ENCODE measurements at places on chromosomes 2 and 18.

GRCh38 chr2:104818264-104818663 is 35.7 kb upstream of the POU3F3 start:
- DNase-seq: no peak

GRCh38 chr2:3986063-3986462 is 282.7 kb downstream of the DCDC2C start:
- DNase-seq: no peak

GRCh38 chr18:60329131-60329530 is 43.4 kb downstream of the MC4R start:
- no peak for DNase-seq

- DNase-seq: no peak
These were observed 153.7 kb upstream of the FBXO11 start for GRCh38 chr2:48059975-48060374.

GRCh38 chr2:208363485-208363884 is 43.1 kb upstream of the PTH2R start:
- peak; percentile 44 for DNase-seq
